ENCODE measurements at places on chromosomes 3 and 15.

DNA sequence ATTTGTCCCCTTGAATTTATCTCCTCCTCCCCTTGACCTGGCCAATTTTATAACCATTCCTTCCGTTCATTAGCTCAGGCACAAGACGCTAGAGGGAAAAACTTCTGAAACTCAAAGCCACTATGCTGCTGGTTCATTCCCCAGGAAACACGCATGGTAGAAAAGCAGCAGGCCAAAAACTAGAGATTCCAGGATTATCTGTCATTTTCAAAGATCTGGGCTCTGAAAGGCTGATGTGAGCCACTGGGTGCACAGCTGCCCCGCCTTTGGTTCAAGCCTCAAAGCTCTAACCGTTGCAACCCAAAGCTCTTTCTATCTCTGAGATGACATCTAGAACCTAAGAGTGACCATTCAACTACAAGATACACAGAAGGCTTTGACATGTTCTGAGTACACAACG lies 6.1 kb downstream of the ANP32A start:
- DNase-seq = no peak

DNA sequence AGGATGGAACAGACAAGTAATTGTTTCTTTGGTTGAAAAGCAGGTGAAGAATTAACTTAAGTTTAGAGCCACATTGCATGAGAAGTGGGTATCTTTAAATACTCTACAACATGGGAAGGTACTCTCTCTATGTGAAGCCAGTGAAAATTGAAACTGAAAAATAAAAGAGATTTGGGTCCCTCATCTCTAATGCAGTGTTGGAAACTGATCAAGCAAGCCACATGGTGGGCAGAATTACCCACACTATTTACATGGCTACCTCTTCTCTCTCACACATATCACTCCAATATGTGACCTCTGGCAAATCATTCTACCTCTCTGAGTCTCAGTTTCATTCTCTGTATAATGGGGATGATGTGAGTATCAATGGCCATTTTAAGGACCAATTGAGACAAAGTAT lies 339.0 kb downstream of the IL5RA start:
- no peak for DNase-seq

DNA sequence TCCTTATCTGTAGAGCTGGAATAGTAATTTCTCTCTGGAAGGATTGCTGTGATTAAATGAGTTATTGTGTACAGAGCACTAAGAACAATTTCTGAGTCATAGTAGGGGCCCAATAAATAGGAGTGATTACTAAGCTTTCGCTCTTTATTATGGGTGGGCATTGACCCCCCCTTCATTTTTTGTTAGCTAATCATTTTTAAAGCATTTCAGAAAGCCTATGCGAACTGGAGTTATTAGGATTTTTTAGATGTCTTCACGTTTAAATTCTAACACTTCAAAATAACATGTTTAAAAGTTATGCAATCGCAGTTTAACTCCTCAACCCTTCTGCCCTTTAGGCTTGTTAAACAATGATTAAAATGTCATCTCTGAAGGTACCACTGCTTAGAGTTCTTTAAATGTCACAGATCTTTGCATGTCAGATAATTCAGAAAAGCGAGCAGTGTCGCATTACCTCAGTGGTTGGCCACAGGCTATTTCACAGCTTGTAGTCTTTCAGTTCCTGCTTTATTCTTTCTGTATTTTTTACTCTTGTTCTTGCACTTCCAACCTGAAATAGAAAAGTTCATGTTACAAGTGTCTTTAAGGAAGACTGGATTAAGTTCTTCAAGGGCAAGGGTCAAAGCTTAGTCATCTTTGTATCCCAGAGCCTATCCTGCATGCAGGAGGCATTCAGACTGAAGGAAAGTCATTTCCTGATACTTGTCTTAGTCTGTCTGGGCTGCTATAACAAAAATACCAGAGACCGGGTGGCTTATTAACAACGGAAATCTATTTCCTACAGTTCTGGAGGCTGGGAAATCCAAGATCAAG lies 102.9 kb downstream of the FNDC3B start:
- no peak for DNase-seq

DNA sequence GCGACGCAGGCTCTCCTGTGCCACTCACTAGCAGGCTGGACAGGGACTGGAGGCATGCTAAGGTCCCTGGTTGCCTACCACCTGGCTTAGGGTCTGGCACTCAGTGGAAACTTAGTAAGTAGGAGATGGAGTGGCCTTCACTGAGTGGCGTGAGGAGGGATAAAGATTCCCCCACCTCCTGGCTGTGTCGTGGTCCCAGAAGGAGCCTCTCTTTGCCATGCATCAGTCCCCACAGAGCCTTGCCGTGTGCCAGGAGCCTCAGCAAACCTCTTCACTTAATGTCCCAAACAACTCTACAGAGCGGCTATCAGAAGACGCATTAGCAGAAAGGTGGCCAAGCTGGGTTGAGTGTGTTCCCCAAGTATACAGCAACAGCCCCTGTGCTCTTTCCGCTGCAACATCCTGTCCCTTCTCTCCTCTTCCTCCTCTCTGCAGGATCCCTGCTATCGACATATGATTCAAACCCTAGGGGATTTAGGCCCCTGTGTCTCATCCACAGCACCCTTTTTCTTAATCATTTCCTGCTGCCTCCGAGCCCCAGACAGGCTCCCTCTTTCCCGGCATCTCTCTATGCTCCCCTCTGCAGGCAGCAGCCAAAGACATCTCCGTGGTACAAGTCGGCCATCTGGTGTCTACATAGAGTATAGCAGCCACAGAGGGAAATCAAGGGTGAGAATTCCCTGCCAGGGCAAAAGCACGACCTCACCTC lies 66.7 kb downstream of the SLC6A1 start:
- DNase-seq = peak; percentile 53

- no peak for DNase-seq
Measured at GRCh38 chr15:73550190-73550589, 83.0 kb downstream of the NPTN start.

- no peak for DNase-seq
Measured at GRCh38 chr15:41254560-41254959, 23.5 kb downstream of the CHP1 start.

DNA sequence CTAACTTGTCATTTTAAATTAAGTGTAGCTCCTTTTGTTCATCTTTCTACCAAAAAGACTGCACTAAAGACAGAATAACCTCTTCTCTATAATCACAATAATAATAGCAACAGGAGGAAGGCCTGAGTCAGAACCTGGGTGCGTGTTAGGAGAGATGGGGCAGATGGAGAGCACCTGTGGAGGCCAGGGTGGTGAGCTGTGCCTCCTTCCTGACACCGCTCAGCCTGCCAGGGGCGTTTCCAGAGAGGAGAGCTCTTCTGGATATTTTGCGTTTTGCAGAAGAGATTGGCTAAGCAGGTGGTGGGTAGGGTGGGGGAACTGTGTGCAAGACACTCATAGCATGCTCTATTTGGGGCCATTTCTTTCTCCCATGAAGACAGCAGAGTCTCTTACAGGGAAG lies 83.5 kb downstream of the MEGF11 start:
- DNase-seq = no peak

DNA sequence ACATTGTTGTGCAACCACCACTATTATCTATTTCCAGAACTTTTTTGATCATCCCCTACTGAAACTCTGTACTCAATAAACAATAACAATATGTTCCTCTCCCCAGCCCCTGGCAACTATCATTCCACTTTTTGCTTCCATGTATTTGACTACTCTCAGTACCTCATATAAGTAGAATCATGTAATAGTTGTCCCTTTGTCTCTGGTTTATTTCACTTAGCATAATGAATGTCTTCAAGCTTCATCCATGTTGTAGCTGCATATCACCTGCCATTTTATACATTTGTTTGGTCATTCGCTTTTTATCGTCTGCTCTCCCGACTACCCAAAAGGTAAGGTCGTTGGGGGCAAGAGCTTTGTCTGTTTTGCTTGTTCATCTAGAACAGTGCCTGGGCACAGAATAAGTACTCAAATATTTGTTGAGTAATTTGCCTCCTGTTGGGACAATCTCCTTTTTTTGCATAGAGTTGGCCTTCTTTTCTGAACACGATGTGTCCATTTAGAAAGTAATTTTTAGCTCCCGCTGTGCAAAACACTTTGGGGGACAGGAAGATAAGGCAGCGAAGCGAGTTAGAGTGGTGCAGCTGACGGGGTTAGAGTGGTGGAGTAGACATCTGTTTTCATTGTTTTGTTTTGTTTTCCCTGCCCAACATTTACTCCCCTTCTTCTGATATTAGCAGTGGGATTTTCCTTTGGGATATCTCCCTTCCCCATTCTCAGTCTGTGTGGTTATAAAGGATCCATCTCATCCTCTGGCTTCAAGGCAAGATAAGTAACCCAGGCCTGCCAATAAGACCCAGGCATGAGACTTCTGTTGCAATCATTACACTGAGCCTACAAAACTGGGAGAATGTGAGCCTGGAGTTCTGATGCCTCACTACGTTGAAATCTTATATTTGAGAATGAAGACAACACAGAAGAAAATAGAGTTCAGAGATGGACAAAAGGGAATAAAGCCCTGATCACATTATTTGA lies 83.4 kb upstream of the RNU6-1 start:
- no peak for DNase-seq

DNA sequence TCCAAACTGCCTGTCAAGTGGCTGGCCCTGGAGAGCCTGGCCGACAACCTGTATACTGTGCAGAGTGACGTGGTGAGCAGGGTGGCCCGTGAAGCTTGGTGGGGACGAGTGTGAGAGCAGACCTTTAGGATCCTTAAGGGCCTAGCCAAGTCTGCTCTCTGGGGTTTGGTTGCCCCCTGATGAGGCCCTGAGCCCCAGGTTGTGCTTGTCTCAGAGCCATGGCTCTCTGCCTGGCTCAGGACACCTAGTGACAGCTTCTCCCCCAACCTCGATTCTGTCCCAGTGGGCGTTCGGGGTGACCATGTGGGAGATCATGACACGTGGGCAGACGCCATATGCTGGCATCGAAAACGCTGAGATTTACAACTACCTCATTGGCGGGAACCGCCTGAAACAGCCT lies 14.4 kb downstream of the TYRO3 start:
- no peak for DNase-seq

DNA sequence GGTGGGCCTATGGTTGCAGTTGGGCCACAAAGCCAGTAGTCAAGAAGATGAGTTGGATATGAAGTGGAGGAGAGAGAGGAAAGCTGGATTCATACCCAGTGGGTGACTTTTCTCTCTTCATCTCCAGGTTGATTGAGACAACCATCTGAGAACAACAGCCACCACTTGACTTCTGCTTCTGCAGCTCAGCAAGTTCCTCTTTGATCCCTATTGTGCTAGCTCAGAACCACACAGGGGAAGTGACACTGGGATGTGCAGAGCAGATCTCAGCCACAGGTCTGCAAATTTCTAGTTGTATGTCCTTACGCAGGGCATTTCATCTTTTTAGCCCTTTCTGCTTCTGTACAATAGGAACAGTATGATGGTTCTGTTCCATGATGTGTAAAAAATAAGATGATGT lies 459.2 kb upstream of the ARRDC4 start:
- no peak for DNase-seq

DNA sequence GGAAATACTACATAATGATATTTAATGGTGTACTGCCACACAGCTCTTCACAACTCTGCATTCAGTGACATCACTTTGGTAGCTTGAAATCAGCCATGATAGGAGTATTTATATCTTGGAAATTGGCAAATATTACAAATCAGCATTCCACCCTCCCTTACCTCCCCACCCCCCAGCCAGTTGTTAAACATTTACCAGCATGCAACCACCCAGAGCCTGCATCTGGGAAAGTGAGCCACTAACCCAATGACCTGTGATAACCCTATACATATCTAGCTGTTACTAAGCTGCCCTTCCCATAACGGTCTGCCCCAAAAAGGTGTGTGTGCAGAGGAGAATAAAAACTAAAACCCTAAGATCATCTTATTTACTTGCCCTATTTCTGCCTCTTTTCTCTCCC lies 44.6 kb upstream of the SATB1 start:
- DNase-seq = no peak

DNA sequence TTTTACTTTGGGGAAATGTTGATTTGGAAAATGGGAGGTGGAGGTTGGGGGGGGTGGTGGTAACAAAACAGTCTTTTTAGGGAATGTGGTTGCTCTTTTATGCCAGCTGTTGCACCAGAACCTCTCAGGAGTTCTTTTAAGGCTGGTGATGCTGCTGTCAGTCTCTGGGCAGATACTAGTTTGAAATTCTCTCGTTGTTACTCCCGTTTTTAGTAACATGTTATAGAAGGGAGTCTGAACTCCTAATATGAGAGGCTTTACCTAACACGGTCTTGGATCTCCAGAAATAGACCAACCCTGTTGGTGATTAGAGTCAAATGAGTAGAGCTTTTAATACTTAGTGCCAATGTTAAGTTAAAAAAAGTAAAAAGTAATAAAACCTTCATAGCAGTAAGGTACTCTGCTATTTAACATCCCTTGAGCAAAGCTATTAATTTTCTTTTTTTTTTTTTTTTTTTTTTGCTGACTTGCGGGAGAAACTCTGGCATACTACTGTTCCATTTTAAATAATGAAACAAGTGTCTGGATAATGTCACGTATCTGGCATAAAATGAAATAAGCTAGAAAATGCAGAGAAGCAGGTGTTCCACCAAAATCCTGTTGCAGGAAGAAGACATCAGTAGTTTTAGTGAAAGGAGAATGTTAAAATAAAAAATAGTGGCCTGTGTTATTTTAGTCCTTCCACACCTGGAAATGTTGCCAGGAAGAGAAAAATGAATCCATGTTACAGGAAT lies 156.7 kb downstream of the CACNA1D start:
- no peak for DNase-seq

GRCh38 chr15:96166223-96167200 lies 164.0 kb upstream of the NR2F2 start:
- no peak for DNase-seq

DNA sequence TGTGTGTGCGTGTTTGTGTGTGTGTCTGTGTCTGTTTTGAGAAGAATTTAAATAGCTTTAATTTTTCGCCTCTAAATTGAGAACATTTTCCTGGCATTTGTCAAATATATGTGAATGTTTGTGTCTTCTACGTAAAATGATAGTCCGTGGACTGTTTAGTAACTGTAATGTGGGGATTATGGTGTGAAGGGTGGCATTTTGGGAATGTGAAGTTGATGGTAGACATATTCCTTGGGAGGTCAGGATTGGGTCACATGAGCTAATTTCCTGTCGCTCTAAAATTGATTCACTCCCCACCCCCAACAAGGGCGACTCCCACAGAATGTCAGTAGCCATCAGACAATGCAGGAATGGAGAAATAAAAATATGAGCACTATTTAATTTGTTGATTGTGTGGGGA lies 107.3 kb downstream of the ITPR1 start:
- no peak for DNase-seq

GRCh38 chr3:168364967-168365366 lies 269.2 kb upstream of the GOLIM4 start:
- no peak for DNase-seq

Measured in ovary (tissue), 10 donors.